K562 (cell line): ENCODE measurements at places on chromosomes 7 and 10. TPM values are rescaled to one million over a fixed set of nuclear protein-coding genes. Genes with fewer than 3 reads are reported as not detected.

- DNase-seq: no peak
Observed at GRCh38 chr7:90212149-90212495, 582 bp downstream of the STEAP2 start.

DNA sequence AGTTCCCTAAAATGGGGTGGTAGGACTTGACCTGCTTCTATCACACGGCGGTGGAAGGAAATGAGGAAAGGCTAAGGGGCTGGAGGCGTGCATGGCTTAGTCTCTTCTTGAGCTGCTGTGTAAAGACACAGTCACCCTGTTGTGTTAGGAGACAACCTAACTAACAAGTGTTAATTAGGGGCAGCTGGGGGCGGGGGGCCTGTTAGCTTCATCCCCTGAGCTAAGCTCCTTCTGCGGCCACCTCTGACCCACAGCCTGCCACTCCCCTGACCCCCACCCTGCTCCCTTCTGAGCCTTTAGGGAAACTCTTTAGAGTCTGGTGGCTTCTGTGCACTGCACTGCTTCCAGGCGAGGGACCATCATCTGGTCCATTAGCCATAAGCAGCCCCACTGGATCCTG is 28.0 kb downstream of the COL17A1 start:
- DNase-seq: no peak

GRCh38 chr7:48748081-48748833 is 176.1 kb upstream of the CDC14C start:
- DNase-seq: no peak

GRCh38 chr10:86691333-86692022 is 23.2 kb downstream of the LDB3 start:
- no peak for DNase-seq

GRCh38 chr7:13198727-13199126 is 511.3 kb downstream of the ARL4A start:
- no peak for DNase-seq

The TAS2R4 gene
- 0.45 and 0.60 TPM in 2 replicates for polyA plus RNA-seq

- no peak for DNase-seq
Observed at GRCh38 chr7:132152131-132152889, 424.0 kb downstream of the PLXNA4 start.
